ENCODE measurements at places on chromosomes 7 and 10.

- DNase-seq, result no peak
Observed at GRCh38 chr10:83963446-83963845, 175.9 kb upstream of the GHITM start.

DNA sequence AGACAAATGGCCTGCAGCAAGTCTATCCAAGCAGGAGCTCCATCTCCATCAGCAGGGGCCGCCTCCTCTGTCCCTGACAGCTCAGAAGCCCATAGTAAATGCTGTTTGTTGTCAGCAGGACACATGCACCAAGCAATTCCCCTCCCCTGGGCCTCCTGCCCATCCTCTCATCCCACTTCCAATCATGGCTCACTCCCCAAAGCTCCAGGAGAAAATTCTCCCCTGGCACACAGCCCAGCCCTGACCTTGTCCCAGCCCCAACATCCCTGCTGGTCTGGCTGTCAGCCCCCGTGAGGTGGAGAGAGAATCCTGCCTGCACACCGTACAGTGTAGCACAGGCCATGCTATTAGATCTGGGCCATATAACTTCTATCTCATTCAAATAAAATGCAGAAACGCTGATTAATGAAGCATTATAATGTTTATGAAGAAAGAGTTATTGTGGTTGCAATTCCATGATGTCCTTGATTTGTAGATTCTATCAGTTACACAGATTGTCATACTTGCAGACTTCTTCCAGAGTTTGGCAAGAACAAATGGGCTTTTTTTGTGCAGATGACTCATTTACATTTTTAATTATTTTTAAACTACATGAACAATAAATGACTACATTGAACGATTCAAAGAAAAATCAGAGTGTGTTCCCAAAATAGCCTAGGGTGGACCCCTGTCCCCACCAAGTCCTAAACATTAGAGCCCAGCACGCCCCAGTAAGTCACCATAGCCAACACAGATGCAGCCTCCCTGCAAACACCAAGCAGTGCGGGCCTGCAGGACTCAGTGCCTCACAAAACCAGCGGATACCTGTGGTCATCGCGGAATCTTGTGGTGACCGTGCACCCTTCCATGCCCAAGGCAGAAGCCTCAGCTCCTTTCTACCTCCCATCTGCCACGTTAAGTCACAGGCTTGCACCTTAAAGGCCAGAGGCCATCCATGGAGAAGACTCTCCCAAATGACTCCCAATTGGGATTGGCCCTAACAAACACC lies 70.1 kb downstream of the COBL start:
- DNase-seq, result peak; percentile 50

- no peak for DNase-seq
Observed at GRCh38 chr10:62354916-62355315, 19.3 kb upstream of the ZNF365 start.

DNA sequence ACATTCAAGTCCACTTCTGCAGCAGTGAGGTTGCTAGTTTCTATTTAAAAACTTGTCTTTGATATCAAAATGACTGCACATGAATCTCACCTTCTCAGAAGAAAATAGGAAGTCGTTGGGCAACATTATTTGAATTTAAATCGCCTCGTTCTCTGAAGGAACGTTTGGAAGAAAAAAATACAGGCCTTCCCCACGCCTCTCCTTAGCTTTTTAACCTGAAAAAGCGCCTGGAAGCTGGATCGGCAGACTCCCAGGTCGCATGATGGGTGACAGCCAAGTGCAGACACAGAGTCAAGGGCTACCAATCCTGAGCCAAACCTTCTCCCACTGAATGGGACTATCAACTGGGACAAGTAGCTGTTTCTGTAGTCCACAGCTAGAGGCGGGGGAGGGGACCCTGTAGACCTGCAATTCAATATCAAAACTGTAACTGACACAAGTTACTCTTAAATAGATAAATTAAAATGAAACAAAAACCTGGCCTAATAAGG lies 2.2 kb downstream of the FAM53B start:
- DNase-seq, result no peak

DNA sequence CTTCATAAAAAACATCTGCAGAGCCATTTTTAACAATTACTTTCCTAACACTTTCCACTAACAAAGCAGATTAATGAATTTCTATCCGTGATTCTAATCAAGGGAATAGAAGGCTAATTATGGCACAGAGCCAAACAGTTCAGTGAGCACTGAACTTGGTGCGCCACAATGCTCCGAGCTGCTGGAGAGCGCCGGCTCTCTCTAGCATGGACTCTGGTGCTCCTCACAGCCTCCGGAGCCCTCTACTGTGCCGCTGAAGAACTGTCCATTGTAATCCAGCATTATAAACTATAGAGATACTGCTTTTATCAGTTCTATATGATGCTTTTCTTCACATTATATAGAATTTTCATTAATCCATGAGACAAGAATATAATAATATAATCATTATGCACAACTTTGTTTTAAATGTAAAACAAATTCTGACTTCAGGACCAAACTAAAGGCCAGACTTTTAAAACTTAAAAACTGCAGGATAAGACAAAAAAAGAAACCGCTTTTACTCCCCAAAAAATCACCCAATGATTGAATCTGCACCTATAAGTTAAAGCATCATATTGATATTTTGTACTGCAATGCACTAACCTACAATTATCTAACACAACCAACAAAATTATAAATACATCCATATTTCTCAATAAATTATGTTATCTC lies 123.6 kb downstream of the RNF32 start:
- DNase-seq, result peak; percentile 68

DNA sequence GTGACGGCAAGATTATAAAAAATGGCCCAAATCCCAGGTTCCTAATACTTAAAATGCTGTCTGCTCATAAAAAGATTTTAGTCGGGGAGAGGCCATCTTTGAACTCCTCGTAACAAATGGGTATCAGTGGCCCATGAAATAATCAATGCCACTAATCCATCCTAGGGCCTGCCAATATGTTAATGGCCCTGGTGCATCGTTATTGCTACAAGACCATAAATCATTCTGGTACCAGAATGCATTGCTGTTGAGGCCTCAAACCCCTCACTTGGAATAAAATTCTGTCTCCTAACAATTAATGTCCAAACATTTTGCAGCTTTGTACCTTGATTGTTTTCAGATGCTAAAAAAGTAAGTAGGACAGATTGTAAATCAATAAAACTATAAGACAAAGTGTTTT lies 290.6 kb downstream of the LRMDA start:
- DNase-seq, result no peak

DNA sequence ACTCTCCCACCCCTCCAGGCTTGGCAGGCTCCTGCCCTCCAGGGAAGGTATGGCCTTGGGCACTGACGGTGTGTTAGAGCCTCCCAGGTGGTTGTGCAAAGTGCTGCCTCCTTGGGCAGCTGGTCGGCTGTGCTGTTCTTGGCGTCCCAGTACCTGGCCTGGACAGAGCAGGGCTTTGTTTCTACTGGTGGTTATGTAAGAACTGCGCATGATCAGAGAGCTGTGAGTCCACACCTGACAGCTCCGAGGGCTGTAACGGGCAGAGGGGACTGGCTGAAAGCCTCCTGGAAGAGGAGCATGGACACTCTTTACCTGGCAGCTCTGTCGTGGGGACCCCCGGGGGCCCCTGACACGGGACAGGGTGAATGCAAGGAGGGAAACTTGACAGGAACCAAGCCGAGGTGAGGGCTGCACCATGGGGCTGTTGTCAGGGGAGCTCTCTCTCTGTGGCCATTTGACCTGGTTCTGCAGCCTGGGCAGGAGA lies 3.1 kb upstream of the SFRP5 start:
- no peak for DNase-seq

DNA sequence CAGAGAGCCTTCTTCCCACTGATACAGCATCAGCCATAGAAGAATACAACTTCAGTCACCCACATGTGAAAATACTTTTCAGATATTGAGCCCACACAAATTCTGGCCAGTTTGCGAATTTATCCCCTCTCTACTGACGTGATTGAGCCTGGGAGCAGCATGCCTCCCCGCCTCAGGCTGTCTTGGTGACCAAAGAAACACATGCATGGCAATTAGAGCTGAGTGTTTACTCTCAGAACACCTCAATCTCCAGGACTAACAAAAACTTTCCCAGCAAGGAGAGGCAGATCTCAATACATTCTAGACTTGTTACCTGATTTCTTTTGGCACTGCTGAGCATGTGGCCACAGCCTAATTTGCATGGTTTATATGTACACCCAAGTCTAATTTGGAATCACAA lies 122.5 kb downstream of the TMEM26 start:
- DNase-seq, result no peak

- no peak for DNase-seq
Observed at GRCh38 chr7:83190659-83191389, 28.1 kb upstream of the PCLO start.

DNA sequence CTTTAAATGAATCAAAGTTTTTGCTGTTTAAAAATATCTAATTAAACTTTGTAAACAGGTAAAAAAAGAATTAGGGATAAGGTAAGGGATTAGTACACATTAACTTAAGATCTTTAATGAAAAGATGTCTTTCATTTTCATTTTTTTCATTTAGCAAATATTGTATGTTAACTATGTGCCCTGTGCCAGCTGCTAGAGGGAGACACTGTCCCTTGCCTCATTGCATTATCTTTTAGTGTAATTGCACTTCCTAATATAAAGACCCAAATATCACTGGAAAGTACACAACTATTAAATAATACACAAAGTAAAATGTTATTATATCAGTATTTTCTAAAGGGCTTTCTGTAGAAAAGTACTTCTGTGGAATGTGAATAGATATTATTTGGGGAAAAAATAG lies 102.7 kb downstream of the GPR37 start:
- no peak for DNase-seq

GRCh38 chr7:67453580-67454380 lies 457.1 kb downstream of the TYW1 start:
- no peak for DNase-seq

DNA sequence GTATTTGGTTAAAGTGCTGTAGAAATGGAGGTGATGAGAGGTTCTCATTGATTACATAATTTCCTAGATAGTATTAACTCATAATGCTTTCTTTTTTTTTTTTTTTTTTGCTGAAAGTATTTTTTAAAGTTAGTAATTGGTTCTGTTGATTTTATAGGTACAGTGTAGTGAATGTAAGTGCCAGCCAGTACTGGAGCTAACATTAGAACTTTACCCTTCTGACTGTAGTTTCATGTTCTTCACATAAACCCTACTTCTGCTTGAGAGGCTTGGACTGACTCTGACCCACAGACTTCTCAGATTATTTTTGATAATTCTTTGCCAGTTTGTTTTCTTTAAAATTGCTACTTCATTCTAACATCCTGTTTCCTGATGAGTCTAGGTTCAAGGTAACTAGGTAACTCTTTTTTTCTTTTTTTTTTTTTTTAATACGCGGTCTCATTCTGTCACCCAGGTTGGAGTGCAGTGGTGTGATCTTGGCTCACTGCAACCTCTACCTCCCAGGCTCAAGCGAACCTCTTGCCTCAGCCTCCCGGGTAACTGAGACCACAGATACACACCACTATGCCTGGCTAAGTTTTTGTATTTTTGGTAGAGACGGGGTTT lies 92.2 kb upstream of the OIT3 start:
- DNase-seq, result no peak

- no peak for DNase-seq
Observed at GRCh38 chr10:112950714-112951358, 789 bp downstream of the TCF7L2 start.

GRCh38 chr7:39855325-39855674 lies 94.8 kb upstream of the CDK13 start:
- no peak for DNase-seq

- no peak for DNase-seq
Observed at GRCh38 chr10:106474876-106475275, 689.6 kb downstream of the SORCS1 start.

All from islet precursor cell (in vitro differentiated cells).